Stimulated activated CD4-positive, alpha-beta T cell treated with anti-CD3 and anti-CD28 coated beads, Interleukin-4, amount 100 ng/mL, for 1 hour (primary cell): ENCODE measurements at places on chromosomes 3 and 15.

DNA sequence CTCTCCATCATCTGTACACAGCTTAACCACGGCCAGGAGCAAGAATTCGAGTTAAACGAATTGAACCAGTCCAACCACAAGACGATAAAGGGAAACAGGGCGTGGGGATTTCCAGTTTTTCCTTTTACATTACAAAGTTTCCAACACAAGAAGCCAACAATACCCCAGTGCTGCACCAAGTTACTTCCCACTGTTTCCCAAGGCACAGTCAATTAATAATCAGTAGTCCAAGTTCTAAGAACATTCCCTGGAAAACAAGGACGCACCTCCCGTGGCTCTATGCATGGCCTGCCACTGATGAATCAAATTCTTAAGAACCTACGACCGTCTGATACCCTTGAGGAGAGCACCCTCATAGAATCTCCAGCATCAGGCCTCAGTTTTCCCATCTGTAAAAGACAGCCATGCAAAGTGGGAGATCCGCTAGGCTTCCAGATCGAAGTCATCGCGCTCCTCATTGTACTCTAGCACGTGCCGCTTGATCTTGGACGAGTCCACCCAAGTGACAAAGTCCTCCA is 774 bp downstream of the IMP3 start:
- no peak for DNase-seq

GRCh38 chr3:151732861-151733260 is 866 bp upstream of the AADACL2 start:
- DNase-seq, result no peak

GRCh38 chr15:91040856-91041255 is 18.5 kb upstream of the VPS33B start:
- DNase-seq, result no peak

- DNase-seq, result no peak
These were observed 28.5 kb downstream of the ACKR4 start for GRCh38 chr3:132625613-132626012.

GRCh38 chr15:62125773-62126172 is 39.3 kb downstream of the C2CD4B start:
- no peak for DNase-seq

GRCh38 chr3:59374091-59374817 is 324.4 kb upstream of the CFAP20DC start:
- no peak for DNase-seq

DNA sequence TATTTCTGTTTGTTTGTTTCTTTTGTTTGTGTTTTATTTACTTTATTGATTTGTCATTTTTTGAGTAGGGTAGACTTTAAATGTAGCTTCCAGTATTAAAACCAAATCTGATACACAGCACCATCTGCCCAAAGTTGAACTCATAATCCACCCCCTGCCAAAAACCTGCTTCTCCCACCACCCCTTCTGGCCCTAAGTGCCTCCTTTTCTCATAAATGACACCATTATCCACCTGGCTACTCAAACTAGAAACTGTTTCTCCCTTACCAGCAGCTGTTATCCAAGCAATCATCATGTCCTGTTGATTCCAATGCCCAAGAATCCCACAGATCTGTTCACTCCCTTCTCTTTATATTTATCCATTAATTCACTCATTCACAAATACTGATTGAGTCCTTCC is 21.8 kb upstream of the PTX3 start:
- no peak for DNase-seq

DNA sequence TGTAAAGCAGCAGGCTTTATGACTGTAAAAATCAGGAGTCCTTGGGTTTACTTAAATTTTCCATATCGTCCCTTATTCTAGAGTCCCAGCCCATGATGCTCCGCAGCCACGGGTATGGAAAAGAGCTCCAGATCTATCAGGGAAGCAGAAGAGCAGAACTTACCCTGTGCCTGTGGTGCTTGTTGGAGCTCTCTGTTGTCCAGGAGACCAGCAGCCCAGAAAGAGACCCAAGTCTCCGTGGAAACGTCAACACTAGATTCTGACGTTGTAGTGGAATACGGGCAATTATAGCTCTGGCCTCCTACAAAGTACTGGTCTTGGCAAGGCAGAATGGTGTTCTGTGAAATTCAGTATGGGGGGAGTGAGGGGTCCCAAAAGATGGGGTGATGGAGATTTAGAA is 2.0 kb downstream of the GMNC start:
- DNase-seq, result no peak

- DNase-seq, result no peak
These were observed 187.2 kb downstream of the TLE3 start for GRCh38 chr15:69910514-69910913.

- DNase-seq, result no peak
These were observed 142.6 kb downstream of the RPLP1 start for GRCh38 chr15:69595009-69595791.

- no peak for DNase-seq
These were observed 569.0 kb downstream of the TUSC7 start for GRCh38 chr3:117278424-117279190.
